ENCODE measurements at places on chromosomes 7 and 10.

DNA sequence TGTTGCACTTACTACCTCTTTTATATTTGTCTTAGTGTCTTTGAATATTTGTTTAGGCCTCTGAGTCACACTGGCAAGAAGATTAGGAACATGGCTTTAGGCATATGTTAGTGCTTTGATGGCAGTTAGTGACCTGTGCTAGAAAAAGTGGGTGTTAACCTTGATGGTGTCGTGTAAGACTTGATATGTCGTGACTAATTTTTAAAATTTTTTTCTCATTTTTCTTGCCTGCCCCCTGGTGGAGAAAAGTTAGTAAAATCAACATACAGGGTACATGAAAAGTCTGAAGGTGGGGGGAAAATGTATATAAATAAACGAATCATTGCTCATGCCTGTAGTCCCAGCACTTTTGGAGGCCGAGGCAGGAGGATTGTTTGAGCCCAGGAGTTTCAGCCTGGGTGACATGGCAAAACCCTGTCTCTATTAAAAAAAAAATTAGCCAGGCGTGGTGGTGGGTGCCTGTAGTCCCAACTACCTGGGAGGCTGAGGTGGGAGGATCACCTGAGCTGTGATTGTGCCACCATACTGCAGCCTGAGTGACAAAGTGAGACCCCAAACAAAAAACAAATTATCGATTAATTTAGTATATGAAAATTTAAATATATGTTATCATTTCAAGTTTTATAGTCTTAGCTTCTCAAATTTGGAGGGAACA is 44.6 kb downstream of the TAX1BP1 start:
- peak; percentile 94 for ATAC-seq

DNA sequence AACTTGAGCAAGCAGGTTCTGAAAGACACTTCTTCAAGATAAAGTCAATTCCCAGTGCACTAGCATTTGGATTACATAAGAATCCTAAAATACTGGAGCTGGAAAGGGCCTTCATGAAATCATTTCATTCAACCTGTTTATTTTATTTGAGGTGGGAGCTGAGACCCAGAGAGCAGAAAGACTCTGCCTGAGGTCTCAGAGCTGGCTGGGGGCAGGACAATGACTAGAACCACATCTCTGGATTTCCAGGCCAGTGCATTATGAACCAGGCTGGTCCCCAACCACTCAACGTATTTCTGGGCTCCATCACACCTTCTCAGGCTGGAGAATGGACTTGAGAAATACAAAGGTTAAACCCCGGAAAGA is 8.4 kb downstream of the ANXA11 start:
- ATAC-seq: no peak

- peak; percentile 78 for ATAC-seq
Observed at GRCh38 chr10:132248455-132249225, 59.1 kb downstream of the STK32C start.

DNA sequence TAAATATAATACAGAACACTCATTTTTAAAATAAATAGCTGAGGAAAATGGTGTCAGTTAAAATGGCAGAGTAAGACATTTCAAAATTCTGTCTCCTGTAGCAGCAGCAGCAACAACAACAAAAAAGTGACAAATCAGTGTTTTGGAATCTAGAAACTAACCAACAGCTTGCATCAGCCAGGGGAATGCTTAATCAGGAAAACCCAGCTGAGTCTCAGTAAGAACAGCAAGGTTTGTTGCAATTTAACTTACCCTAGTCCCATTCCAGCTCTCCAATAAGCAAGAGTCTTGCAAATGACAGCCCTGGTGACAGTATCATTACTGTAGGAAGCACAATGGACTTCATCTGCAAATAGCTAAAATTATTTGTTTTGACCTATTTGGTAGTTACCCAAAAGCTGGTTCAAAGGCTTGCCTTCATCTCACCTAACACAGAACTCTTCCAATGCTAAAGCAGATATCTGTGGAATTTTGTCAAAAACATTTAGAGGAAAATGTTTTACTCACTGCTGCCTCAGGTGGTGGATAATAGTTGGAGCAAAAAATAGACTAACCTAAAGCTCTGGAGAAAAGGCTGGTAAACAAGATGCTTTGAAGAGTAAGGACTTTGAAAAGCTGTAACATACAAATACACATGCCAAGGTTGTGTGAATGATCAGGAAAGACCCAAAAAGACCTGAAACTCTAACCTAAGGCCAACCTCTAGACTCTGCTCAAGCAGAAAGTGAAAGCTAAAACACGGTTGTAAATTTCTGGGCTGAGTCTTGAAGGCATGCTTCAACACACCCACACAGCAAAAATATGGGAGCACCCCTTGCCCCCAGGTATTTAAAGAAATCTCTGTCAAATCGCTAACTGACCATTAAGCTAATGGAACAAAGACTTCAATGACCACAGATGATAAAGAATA is 9.9 kb upstream of the ARHGAP22 start:
- ATAC-seq: no peak

DNA sequence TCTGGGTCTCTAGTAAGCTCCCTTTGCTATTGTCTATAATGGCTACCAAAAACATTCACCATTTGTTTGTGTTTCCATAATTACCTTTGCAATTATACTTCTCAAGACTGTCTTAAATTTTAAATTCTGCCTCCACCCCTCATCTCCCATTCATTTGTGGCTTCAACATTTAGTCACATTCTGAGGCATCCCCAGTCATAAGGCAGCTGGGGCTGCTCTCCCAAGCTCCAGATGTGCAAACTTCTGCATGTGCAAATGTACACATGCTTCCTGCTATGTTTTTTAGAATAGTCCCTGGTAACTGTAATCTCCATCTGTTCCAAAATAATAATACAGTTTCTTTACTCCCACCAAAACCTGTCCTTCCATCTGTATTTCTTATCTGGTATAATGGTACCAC is 97.3 kb downstream of the CDK6 start:
- no peak for ATAC-seq

DNA sequence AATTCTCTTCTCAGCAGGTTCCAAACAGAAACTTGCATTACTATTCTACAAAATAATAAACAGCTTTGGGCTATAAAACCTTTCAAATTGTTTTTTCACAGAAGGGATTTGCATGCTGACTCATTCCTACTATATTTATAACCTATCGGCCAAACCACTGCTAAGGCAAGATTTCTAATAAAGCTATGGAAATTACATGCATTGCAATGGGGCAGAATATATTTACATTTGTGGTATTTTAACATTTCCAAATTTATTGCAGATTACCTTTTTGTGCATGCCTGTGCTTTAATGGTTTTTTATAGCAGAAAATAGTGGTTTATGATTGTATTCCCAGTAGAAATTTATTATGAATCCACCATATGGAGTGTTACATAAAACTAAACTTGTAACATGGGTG is 69.0 kb upstream of the NPVF start:
- ATAC-seq: no peak
